Transverse colon (tissue), 4 donors: ENCODE measurements at places on chromosomes 4 and X. TPM values are rescaled to one million over a fixed set of nuclear protein-coding genes. Genes with fewer than 3 reads are reported as not detected.

Gene XAGE1A
- total RNA-seq = not detected

Gene TMEM255A
- not detected for total RNA-seq

Gene CLNK
- total RNA-seq = 0.48 TPM

GRCh38 chrX:17741123-17741511 is 3.8 kb downstream of the SCML1 start:
- H3K27ac ChIP-seq = peak overlapping the region; percentile 7
- H3K4me3 ChIP-seq = no peak overlapping the region
- peaks cover 4% of the 10 kb centered on the region for H3K4me1 ChIP-seq
- peak; percentile 22 for DNase-seq

- DNase-seq = no peak
- no peaks in the 10 kb centered on the region for H3K4me1 ChIP-seq
- no peak overlapping the region for H3K27ac ChIP-seq
- H3K36me3 ChIP-seq = no peaks in the 10 kb centered on the region
- no peak overlapping the region for H3K4me3 ChIP-seq
These were observed 402.7 kb upstream of the INTU start for GRCh38 chr4:127229855-127230608.

- no peaks in the 10 kb centered on the region for H3K4me1 ChIP-seq
- no peak for DNase-seq
- no peaks in the 10 kb centered on the region for H3K36me3 ChIP-seq
These were observed 92.6 kb downstream of the ANTXR2 start for GRCh38 chr4:79980448-79980847.

GRCh38 chr4:16155528-16156169 is 70.6 kb downstream of the TAPT1 start:
- no peak overlapping the region for H3K4me3 ChIP-seq
- H3K36me3 ChIP-seq = no peaks in the 10 kb centered on the region
- no peak for DNase-seq
- H3K4me1 ChIP-seq = peaks cover 27% of the 10 kb centered on the region
- H3K27ac ChIP-seq = no peak overlapping the region

DNA sequence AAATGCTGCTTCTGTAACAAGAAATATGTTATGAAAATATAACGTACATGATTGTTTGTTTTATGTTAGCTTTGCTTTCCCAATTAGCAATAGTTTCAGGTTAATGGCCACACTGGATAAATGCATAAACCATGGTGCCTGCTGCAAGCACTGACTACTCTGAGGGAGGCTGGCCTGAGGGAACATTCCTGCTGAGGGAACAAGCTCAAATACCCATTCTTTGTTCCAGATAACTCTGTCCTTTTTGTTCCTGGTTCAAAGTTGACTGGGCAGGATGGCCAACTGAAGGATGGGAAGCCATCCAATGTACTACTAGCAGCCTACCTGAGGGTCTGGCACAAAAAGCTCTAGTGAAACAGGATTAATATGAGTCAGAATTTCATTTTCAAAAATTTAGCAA is 37.5 kb downstream of the NUP62CL start:
- DNase-seq = no peak
- no peak overlapping the region for H3K27ac ChIP-seq
- no peaks in the 10 kb centered on the region for H3K27me3 ChIP-seq
- no peak overlapping the region for H3K4me3 ChIP-seq
